ENCODE measurements at places on chromosomes 12 and 14.
A peak's percentile ranks its signal among the peaks of the same experiment; 100 is the strongest.

DNA sequence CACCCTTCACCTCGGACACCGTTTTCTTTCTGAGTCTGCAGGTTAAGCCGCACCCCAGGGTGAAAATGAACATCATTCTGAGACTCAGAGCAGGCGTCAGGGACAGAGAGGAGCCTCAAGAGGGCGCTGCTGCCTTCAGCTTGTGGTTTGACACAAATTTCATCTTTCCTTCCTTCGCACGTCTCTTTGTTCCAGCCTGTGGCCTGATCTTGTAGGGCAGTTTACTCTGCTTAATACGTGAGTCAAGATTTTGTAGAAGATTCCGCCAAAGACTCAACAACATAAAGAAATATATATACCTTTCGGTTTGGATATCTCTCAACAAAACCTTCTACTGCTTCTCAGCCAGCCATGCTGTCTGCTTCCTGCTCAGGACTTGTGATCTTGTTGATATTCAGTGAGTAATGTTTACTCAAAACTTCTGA is 329.3 kb upstream of the OR4E1 start:
- no peak for DNase-seq

- DNase-seq, result no peak
Measured at GRCh38 chr12:88994537-88994936, 357.8 kb downstream of the DUSP6 start.

- no peak for DNase-seq
Measured at GRCh38 chr12:85394065-85394464, 114.0 kb downstream of the ALX1 start.

DNA sequence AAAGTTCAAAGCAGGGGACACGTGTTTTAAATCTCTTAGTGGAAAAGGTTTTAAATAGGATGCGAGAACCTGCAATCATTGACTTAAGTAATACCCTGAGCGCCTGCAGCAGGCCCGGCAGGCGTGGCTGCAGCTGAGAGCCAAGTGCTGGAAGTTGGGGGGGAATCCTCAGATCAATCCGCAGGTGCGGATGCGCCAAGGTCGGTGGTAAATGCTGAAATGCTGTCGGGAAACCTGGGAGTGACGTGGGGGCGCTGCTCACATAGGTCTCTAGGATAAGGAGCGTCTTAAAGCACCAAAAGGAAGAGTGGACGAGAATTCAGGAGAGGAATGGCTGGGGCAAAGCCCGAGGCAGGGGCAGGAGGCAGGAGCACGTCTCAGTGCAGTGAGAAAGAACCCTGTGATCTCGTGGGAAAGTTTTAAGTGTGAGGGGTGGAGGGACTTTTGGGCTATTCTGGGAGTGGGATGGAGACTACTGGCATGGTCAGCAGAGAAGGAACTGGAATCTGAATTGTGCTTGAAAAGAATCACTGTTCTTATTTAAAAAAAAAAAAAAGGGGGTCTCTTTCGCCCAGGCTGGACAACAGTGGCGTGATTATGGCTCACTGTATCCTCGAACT is 883 bp upstream of the CDCA4 start:
- DNase-seq, result peak; percentile 50

DNA sequence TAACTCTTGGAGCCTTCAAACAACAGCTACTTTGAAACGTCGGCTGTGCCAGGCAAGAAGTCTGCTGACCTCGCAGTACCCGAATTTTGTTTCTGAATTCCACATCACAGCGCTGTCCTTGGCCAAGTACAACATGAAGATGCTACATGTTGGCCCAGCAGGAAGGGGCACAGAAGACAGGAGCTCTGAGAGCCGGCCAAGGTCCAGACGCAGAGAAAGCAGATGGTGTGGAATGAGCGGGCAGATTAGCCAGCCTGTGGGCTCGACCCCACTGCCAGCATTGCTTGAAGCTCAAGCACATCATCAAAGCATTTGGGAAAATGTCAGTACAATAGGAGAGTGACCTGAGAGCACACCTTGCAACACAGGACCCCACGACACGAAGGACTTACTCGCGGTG is 64.5 kb downstream of the FZD10 start:
- DNase-seq, result no peak

DNA sequence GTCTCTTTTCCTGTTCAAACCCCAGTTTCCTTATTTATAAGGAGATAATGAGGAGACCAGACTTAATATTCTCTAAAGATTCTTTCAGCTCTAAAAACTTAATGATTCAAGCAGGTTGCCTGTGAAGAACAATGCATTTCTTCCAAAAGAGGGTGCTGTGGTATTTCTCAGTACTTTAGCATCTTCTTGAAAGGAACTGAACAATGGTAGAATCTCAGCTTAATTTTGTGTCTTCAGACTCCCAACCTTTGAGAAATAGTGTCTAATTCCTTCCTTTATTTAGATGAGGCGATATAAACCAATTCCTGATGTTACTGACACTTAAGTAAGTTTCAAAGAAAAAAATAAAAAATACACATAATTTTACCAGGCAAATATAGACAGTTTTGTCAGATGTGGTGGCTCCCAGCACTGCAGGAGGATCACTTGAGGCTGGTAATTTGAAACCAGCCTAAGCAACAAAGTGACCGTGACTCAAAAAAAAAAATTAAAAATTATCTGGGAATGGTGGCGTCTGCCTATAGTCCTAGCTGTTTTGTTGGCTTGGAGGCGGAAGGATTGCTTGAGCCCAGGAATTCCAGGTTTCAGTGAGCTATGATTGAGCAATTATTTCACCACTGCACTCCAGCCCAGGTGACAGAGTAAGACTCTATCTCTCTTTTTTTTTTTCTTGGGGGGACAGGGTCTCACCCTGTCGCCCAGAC is 76.9 kb upstream of the PSMA6 start:
- peak; percentile 89 for DNase-seq

GRCh38 chr12:9779209-9779608 is 18.5 kb upstream of the CD69 start:
- DNase-seq, result no peak

All from choroid plexus epithelial cell (primary cell).